ENCODE measurements at places on chromosomes 3 and 15.

DNA sequence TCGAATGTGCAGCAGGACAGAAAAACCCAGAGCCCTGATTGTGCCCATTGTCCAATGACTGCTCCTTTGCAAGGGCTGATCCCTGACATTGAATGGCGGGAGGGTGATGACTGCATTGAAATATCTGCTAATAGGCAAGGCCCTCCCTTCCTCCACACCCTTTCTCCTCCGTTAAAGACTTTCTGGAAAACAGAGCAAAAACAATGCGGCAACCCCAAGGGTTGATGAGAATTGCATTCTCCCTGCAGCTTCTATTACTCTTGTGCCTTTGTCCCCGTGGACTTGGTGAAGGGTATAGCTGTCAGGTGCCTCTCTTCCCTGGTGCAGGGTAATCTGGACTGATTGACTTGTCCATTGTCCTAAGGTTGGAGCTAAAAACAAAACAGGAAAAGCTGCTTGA is 71.8 kb downstream of the THSD4 start:
- H3K27ac ChIP-seq, result no peak overlapping the region
- H3K4me1 ChIP-seq, result no peaks in the 10 kb centered on the region
- H3K36me3 ChIP-seq, result no peaks in the 10 kb centered on the region
- no peak for DNase-seq
- peaks cover 5% of the 10 kb centered on the region for H3K27me3 ChIP-seq

GRCh38 chr15:40081691-40082194 is 26.9 kb downstream of the BMF start:
- no peaks in the 10 kb centered on the region for H3K36me3 ChIP-seq
- DNase-seq, result no peak
- peak overlapping the region; percentile 32 for H3K4me3 ChIP-seq
- H3K27ac ChIP-seq, result peak overlapping the region; percentile 50
- H3K27me3 ChIP-seq, result peaks cover 30% of the 10 kb centered on the region

- peaks cover 26% of the 10 kb centered on the region for H3K27me3 ChIP-seq
- H3K4me3 ChIP-seq, result no peak overlapping the region
- no peaks in the 10 kb centered on the region for H3K36me3 ChIP-seq
- DNase-seq, result no peak
Measured at GRCh38 chr3:190433626-190434025, 16.1 kb downstream of the TMEM207 start.

GRCh38 chr15:29568840-29569532 is 253.3 kb downstream of the TJP1 start:
- no peak for DNase-seq
- no peak overlapping the region for H3K4me3 ChIP-seq
- H3K27ac ChIP-seq, result no peak overlapping the region
- peaks cover 54% of the 10 kb centered on the region for H3K27me3 ChIP-seq
- peaks cover 1% of the 10 kb centered on the region for H3K36me3 ChIP-seq

DNA sequence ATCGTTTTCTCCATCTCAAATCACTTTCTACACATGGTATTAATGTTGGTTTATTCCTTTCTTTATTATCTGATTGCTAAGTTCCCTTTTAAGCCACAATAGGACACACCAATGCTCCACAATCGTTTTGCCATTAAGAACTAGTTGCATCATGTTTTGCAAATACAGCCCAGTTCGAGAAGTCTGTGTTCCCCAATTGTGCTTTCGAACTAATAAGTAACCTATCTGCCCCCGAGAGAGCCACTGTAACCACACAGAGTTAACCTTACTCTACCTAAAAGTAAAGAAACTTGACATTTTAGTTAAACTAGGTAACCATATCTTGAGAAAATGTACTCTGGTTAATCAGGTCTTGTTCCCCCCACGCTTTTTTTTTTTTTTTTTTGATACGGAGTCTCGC is 39.1 kb downstream of the MAGI1 start:
- DNase-seq, result no peak
- no peak overlapping the region for H3K27ac ChIP-seq
- peaks cover 3% of the 10 kb centered on the region for H3K27me3 ChIP-seq

- peaks cover 60% of the 10 kb centered on the region for H3K27me3 ChIP-seq
- no peak overlapping the region for H3K27ac ChIP-seq
- no peak overlapping the region for H3K4me3 ChIP-seq
- no peaks in the 10 kb centered on the region for H3K36me3 ChIP-seq
Measured at GRCh38 chr15:96354731-96355567, 24.4 kb downstream of the NR2F2 start.

DNA sequence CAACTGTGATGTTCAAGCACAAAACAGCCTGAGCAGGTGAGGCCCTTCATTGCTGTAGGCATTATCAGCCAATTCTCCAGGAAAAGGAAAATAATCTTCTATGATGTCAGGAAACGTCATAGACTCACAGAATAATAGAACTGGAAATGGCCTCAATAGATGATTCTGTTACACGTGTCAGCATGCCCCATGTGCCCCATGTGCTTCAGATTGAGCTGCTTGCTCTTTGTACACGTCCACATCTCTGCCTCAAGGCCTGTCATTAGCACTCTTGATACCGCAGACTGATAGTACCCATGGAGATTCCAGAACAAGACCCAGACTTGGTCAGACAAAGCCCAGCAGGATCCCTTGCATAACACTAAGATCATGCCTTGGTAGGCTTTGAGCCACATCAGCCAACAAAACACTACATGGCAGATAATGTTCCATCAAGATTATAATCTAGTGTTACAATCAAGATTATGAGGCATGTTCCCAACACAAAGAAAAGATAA is 95.9 kb downstream of the MEIS2 start:
- H3K27ac ChIP-seq, result no peak overlapping the region
- DNase-seq, result no peak
- no peaks in the 10 kb centered on the region for H3K27me3 ChIP-seq
- H3K4me1 ChIP-seq, result no peaks in the 10 kb centered on the region
- no peak overlapping the region for H3K4me3 ChIP-seq

GRCh38 chr3:57069503-57069902 is 9.0 kb downstream of the SPATA12 start:
- no peak overlapping the region for H3K27ac ChIP-seq
- no peak overlapping the region for H3K4me3 ChIP-seq
- DNase-seq, result no peak
- no peaks in the 10 kb centered on the region for H3K36me3 ChIP-seq

DNA sequence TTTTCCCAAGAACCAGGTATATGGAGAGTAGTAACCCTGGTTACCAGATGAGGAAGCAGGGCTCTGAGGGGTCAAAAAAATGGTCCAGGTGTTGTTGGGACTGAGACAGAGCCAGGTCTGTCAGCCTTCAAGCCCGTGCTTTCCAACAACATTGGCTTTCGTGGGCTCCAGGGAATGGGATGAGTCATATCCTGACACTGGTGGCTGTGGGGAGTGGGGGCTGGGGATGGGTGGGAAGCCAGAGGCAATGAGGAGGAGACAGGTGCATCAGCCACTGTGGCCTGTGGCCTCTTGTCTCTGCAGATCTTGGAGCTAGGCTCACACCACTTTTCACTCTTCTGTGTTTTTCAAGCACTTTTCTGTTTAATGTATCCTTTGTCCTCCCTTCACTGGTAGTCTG is 38.2 kb downstream of the CORO2B start:
- H3K4me3 ChIP-seq, result no peak overlapping the region
- peaks cover 3% of the 10 kb centered on the region for H3K4me1 ChIP-seq
- no peak for DNase-seq
- no peak overlapping the region for H3K27ac ChIP-seq

GRCh38 chr15:80996247-80996646 is 4.5 kb upstream of the TLNRD1 start:
- H3K36me3 ChIP-seq, result no peaks in the 10 kb centered on the region
- no peak for DNase-seq

Data from activated naive CD8-positive, alpha-beta T cell treated with anti-CD3 and anti-CD28 coated beads, Interleukin-2, amount 50 U/mL, for 24 hours (primary cell).